ENCODE measurements at places on chromosomes 1 and 21.

- no peak for DNase-seq
Observed at GRCh38 chr1:207913951-207914350, 3.0 kb upstream of the CD34 start.

- peak; percentile 16 for DNase-seq
Observed at GRCh38 chr1:119220991-119221390, 80.5 kb upstream of the WARS2 start.

- DNase-seq = no peak
Observed at GRCh38 chr1:50705699-50706098, 254.4 kb downstream of the FAF1 start.

GRCh38 chr1:168469690-168470089, 74.1 kb downstream of the XCL2 start:
- peak; percentile 97 for DNase-seq

DNA sequence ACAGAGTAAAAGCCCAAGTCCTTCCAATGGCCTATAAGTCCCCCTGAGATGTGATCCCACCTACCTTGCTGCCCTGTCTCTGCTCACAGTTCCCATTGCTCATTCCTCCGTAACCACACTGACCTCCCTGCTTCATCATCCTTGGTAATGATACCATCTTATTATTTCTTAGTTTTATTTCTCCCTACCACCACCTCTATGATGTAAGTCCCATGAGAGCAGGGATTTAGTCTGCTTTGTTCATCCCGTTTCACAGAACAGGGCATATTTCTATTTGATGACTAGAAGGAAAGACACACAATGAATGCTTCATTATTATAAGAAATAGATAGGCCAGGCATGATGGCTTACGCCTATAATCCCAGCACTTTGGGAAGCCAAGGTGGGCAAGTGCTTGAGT, 22.5 kb downstream of the NIBAN1 start:
- no peak for DNase-seq

DNA sequence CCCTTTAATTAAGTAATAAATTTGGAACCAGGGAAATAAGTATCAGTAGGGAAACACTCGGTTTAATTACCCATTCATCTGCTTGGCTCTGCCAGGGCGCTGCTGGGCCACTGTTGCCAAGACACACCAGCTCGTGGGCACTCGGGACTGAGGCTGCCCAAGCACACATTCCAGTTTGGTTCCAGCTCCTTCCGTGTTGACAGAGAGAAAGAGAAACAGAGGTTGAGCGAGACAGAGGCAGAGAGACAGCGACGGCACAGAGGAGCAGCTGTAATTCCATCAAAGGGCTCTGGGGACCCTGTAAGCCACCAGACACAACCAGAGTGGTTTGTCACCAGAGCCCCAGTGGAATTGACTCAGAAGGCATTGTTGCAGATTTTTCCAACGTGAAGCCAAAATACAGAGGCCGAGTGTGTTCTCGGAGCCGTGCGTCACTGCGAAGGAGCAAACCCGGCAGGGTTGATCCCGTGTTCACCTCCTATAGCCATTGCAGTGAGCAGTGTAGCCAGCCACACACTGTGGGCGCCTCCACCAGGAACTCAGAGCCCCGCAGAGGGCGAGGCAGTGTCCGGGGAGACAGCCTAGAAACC, 33.5 kb downstream of the SYF2 start:
- DNase-seq = no peak

- peak; percentile 10 for DNase-seq
Observed at GRCh38 chr1:153791648-153792253, 16.5 kb downstream of the SLC27A3 start.

GRCh38 chr1:226688808-226689207, 50.3 kb downstream of the ITPKB start:
- no peak for DNase-seq
